ENCODE measurements at places on chromosomes 2 and 18.

DNA sequence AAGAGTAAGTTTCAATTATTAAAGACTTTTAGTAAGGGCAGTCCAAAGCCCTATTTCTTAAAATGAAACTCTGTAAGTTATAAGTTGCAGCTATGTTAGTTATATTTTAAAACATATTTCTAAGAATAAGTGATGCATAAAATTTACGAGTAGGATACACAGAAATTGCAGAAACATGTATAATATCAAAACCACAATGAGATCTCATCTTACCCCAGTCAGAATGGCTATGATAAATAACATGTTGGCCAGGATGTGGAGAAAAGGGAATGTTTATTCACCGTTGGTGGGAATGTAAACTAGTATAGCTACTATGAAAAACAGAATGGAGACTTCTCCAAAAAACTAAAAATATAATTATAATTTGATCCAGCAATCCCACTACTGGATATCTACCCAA is 201.2 kb downstream of the CBLN2 start:
- DNase-seq, result no peak

GRCh38 chr2:98277162-98277859 is 68.9 kb upstream of the CNGA3 start:
- DNase-seq, result no peak

GRCh38 chr2:106664669-106665068 is 177.5 kb downstream of the CD8B2 start:
- DNase-seq, result no peak

DNA sequence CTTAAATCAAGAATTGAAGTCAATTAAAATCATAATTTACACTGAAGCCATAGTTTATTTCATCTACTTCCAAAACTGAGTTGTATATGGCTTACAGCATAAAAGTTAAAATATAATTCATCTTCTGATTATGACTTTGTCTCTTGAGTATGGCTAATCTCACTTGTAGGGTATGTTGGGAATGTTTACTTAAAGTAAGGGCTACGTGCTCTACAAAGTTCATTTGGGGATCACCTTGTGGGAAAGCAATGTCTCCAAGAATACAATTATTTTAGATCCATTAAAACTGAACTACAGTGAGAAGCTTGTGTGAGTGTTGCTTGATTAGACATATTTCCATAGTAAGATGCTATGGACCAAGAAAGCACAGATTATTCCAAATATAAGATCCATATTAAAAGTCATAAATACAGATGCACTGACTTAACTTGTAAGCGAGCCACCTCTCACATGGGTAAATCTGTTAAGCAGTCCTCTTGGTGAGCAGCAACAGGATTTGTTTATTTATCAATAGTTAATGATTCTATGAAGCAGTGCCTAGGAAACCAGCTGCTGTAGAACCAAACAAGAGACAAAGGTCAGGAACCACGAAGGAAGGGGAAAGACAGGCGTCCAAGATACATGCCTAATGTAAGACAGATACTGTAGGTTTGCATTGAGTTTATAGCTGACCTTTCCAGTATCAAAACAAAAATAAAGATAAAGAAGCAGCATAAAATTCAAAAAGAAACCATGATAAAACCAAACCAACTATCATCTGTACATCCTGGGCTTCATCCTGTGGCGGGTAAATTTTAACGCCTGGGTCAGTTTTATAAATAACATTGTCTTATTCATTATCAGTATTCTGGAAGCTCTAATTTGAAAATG is 24.8 kb downstream of the DSG4 start:
- DNase-seq, result peak; percentile 86

DNA sequence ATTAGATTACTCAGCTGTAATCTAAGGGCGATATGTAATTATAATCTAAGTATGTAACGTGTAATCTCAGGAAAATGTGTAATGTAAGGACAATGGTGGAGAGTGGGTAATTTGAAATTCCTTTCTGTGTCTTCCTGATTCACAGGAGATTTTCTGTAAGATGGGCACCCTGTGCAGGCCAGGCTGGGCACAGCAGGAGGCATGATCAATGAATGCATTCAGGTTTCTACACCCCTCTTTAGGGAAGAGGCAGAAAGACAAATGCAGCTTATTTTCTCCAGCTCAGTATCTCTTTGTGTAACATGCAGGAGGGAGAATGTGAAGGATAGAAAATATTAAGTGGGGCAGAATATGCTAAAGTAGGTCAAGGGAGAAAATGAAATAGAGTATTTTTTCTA is 320.1 kb downstream of the PIK3C3 start:
- no peak for DNase-seq

GRCh38 chr18:43049021-43049420 is 66.5 kb downstream of the RIT2 start:
- DNase-seq, result no peak

- no peak for DNase-seq
These were observed 201.8 kb upstream of the HDAC4 start for GRCh38 chr2:239602290-239603282.

DNA sequence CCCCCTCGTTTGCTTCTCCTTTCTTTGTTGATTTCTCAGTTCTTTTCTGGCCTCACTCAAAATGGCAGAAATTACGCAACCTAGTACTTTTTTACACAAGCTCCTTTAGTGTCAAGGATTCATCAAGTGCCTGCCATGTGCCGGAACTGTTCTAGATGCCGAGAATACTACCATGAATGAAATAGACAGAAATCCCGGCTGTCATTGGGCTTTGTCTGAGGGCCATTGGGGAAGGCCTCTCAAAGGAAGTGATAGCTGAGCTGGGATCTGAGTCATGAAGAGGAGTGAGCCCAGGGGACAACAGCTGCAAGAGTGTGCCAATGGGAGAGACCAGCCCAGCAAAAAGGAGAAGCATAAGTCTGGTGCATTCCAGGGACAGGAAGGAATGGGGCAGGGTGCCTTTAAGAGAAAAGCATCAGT is 34.3 kb upstream of the PPP1CB start:
- peak; percentile 14 for DNase-seq

- no peak for DNase-seq
These were observed 138.7 kb downstream of the SPP2 start for GRCh38 chr2:234189230-234189629.

DNA sequence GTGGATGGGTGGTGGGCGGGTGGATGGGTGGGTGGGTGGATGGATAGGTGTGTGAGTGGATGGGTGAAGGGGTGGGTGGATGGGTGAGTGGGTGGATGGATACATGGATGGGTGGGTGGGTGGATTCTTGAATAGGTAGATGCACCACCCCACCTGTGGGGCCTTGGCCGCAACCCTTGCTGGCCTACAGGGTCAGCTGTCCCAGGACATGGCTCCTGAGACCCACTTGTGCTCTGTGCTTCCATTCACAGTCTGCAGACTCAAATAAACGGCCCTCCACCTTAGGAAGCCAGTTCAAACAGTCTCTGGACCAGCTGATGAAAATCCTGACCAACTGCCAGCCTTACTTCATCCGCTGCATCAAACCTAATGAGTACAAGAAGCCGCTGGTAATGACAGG is 54.4 kb downstream of the MYO7B start:
- DNase-seq, result no peak

DNA sequence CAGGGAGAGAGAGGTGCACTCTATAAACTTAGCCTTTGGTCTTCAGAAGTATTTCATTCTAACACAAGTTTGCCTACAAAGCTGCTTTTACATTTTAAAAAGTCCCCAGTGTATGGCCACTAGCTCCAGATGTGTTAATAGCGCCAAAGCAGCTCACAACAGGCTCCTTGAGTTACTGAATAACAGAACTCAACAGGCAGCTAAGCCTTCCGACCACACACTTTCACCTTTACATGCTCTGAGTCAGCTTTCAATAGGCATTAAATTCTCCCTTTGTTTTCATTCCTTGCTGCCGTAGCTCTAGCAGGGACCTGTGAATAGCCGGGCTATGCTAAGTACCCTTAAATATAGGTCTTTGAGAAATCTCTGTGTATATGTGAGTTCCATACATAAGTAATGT is 262.8 kb upstream of the PARD3B start:
- DNase-seq, result peak; percentile 10

DNA sequence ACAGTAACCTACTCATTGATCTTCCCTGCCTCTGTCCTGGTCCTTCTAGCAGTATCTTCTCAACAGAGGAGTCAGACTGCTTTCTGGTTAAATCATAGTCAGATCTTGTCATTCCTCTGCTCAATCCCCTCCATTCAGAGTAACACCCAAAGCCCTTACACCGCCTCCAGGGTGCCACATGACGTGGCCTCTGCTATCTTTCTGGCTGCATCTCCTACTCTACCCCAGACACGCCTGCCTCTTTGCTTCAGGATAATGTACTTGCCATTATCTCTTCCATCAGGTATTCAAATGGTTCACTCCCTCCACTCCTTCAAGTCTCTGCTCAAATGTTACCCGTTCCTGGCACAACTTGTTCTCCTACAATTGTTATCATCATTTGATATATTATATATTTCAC is 36.3 kb upstream of the ACVR2A start:
- no peak for DNase-seq

DNA sequence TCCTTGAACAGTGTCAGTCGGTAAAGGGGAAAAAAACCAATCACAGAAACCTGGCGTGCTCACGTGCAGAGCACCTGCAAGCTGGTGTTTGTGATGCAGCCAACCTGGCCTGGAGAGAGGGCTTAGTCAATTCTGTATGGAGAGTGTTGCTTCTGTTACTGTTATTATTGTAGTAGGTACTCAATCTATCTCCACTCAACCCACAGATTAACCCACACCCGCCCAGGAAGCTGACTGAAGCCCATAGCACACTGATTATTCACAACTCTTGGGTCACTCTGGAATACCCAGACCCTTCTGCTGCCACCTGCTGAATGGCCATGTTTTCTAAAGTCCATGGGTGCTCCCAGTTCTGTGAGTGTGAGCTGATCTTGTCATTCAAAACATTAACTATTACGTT is 53.9 kb downstream of the TNFRSF11A start:
- no peak for DNase-seq

- peak; percentile 17 for DNase-seq
These were observed 38.9 kb upstream of the LDLRAD4 start for GRCh38 chr18:13179566-13180113.

All from HT-29 (cell line).